ENCODE measurements at places on chromosomes 2 and 18.

DNA sequence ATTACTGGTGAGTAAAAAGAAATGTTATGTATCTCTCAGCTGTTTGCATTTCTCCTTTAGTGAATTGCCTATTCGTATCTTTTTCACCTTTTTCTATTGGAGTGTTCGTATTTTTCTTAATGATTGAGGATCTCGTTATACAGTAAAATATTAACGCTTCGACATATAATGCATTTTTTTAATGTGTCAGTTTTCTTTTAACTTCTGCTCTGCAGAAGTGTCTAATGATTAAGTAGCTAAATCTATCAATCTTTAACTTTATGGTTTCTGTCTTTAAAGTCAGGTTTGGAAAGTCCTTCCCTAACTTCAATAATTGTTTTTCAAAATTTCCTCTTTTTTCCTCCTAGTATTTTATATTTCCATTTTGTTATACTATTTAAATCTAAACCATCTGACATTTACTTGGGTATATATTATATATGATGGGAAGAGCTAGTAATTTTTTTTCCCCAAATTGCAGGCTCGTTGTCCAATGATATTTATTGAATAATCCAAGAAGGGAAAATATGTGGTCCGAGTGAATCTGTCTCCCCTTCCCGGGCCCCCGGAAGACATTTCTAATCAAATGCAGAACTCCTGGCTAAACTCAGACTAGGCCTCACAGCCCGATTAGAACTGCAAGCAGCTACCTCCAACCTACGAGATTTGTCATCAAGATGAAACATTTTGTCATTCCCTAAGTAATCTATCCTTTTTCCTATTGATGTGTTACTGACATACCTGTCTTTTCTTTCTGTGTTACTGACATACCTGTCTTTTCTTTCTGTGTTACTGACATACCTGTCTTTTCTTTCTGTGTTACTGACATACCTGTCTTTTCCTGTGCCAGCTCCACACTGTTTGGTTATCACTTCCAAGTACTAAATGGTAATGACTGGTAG is 17.2 kb downstream of the PCBP1 start:
- DNase-seq, result no peak

GRCh38 chr2:117815946-117816345 is 1.5 kb downstream of the DDX18 start:
- no peak for DNase-seq

GRCh38 chr2:38572167-38572566 is 30.6 kb downstream of the HNRNPLL start:
- no peak for DNase-seq

DNA sequence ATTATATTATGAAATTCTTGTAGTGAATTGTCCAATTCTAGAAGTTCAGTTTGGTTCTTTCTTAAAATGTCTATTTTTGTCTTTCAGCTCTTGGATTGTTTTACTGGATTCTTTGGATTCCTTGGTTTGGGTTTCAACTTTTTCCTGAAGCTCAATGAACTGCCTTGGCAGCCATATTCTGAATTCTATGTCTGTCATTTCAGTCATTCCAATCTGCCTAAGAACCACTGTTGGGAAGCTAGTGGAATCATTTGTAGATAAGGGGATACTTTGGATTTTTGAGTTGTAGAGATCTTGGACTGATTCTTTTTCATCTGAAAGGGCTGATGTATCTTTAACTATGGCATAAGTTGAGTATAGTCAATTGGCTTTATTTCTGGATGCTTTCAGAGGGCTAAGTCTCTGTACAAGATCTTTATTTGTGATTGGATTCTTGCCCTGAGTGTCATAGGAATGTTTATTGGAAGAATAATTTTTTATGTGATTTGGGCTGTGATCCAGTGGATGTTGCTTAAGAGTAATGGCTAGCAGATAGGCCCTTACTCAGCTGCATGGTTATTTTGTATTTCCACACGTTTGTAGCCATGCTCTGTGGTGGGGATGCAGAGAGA is 42.3 kb downstream of the SERPINB7 start:
- no peak for DNase-seq

GRCh38 chr18:70132999-70133398 is 72.5 kb downstream of the RTTN start:
- DNase-seq, result no peak

- DNase-seq, result no peak
Observed at GRCh38 chr2:47243596-47244323, 88.7 kb upstream of the STPG4 start.

All from coronary artery (tissue), 2 donors.